ENCODE measurements at places on chromosomes 5 and 9.

GRCh38 chr5:123051206-123051605, 14.7 kb upstream of the PPIC start:
- DNase-seq, result no peak

DNA sequence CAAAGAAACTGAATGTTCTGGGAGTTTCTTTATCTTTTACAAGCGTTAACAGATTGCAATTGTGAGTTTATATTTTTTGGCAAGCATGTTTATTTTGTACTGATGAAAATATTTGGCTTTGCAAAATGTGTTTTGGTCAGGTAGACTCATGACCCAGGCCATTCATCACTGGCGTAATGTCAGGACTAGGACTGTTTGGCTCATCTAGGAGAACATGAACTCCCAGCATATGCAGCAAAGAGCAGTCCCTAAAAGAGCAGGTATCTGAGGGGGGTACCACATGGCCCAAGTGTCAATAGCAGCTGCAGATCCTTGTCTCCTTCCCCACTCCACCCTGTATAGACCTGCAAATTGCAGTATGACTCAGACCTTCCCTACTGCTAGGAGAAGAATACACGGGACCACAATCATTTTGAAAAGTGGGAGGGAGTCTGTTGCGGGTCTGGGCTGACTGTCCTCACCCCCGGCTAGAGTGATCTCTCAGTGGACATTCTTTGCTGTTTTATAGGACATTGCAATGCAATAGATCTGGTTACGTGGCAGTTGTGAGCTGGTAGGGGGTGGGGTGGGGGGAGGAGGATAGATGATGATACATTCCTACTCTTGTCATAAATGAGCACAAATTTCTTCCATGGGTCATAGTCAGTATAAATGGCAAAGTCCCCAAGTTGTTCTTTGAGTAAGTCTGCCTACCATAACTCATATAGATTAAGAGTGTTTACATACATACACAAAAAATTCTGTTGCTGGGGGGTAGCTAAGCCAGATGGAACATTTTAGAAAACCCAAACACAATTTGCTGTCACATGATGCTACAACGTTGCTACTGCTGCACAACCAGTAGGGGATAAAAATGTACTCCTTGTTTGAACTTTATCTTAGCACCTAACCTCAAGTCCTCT, 20.8 kb upstream of the SNCAIP start:
- DNase-seq, result no peak

DNA sequence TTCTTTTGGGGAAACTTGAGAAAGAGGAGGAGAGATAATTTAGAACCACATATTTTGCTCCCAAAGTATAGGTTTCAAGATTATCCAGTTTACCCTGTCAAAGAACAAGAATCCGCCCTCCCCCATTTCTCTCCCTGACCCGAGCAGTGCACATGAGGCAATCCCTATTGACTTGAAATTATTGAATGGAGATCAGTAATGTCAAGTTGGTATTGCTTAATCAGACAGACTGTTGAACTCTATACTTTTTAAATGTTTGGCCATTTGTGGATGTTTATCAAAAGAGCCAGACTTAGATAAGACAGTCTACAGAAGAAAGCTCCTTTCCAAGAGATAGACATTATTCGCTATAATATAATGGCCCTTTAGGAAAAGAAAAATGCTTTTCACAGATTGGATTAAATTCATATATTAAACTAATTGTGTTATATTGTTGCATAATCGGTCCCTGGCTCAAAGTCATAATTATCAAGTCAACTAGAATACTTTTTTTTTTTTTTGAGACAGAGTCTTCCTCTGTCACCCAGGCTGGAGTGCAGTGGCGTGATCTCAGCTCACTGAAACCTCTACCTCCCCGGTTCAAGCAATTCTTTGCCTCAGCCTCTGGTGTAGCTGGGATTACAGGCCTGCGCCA, 5.3 kb downstream of the SLC25A25 start:
- no peak for DNase-seq

DNA sequence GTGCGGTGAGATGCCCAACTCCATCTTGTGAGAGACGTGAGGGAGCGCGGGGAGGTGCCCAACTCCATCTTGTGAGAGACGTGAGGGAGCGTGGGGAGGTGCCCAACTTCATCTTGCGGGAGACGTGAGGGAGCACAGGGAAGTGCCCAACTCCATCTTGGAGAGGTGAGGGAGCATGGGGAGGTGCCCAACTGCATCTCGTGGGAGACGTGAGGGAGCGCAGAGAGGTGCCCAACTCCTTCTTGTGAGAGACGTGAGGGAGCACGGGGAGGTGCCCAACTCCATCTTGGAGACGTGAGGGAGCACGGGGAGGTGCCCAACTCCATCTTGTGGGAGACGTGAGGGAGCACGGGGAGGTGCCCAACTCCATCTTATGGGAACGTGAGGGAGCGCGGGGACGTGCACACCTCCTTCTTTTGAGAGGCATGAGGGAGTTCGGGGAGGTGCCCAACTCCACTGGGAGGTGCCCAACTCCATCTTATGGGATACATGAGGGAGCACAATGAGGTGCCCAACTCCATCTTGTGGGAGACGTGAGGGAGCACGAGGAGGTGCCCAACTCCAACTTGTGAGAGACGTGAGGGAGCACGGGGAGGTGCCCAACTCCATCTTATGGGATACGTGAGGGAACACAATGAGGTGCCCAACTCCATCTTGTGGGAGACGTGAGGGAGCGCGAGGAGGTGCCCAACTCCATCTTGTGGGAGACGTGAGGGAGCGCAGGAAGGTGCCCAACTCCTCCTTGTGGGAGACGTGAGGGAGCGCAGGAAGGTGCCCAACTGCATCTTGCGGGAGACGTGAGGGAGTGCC, 235.4 kb downstream of the CACNA1B start:
- DNase-seq, result no peak

GRCh38 chr5:2749514-2750025, 1.9 kb downstream of the IRX2 start:
- DNase-seq, result peak; percentile 32

- DNase-seq, result no peak
Measured at GRCh38 chr5:41408676-41409443, 101.5 kb downstream of the PLCXD3 start.

DNA sequence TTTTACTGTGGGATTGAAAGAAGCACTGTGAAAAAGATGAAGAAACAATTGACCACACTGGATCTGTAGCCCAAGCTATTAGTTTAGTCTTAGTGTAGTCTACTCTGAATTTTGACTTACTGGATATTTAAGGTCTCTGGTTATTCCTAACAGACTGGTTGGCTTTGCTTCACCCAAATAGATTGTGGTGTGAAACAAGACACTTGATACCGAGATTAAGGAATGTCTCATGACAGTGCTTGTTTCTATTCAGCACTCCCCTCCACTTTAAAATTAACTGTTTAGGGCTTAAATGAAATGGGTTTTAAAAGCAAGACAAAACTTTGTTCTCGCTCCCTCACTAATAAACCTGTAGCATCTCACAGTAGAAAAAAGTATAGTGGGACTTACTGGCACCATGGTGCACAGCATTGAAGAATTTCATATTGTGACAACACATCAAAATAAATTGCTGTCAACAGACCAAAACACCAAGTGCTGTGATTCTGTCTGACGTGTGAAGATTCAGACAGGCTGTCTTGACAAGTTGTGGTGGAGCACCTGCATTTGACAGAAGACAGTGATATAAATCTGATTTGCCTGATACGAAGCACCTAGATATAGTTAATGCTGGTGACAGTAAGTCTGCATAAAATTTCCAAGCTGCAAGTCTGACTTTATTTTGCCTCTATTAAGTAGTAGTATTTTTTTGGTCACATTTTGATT, 73.1 kb downstream of the PBX3 start:
- DNase-seq, result no peak

GRCh38 chr5:122259995-122260394, 52.0 kb upstream of the SNCAIP start:
- DNase-seq, result no peak

DNA sequence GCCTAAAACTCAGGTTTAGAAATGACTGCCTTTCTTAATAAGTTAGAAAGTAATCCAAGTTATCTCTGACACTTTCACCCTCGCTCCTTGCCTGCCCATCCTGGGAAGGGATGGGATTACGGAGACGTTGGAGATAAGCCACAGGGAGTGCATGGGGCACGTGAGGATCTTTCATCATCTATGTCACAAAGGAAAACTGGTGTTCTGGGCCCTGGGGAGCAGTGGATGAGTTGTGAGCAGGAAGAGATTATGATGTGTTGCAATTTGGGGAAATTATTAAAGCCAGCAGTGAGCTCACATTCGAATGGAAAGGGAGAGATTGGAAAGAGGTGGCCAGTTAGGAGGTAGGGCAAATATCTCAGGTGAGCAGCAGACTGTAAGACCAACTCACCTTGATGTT, 12.8 kb downstream of the AFAP1L1 start:
- no peak for DNase-seq

- no peak for DNase-seq
Measured at GRCh38 chr9:78882481-78882880, 585.6 kb downstream of the PSAT1 start.

GRCh38 chr9:21988056-21988990, 5.9 kb downstream of the CDKN2A start:
- DNase-seq, result no peak

Data from NCI-H1105 treated with DMSO at 0.1 percent for 48 hours (cell line).